ENCODE measurements at places on chromosomes 2 and 18.

- DNase-seq, result no peak
These were observed 37.3 kb downstream of the RNU4ATAC start for GRCh38 chr2:121567957-121568409.

DNA sequence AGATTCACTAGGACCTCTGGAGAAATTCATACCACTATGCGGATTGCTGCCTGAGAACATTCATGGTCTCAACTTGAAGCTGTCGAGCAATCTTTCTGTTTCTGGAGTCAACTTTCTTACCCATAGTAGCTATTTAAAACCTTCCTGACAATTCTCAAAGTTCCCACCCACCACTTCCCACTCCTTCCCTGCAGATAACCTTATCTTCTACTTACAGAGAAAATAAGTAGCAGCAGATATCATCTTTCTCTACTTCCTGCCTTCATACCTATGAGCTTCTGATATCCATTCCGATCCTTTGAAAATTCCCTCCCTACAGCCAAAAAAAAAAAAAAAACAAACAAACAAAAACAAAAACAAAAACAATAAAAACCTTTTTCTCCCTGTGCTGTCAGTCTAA lies 81.2 kb upstream of the CYRIA start:
- no peak for DNase-seq

DNA sequence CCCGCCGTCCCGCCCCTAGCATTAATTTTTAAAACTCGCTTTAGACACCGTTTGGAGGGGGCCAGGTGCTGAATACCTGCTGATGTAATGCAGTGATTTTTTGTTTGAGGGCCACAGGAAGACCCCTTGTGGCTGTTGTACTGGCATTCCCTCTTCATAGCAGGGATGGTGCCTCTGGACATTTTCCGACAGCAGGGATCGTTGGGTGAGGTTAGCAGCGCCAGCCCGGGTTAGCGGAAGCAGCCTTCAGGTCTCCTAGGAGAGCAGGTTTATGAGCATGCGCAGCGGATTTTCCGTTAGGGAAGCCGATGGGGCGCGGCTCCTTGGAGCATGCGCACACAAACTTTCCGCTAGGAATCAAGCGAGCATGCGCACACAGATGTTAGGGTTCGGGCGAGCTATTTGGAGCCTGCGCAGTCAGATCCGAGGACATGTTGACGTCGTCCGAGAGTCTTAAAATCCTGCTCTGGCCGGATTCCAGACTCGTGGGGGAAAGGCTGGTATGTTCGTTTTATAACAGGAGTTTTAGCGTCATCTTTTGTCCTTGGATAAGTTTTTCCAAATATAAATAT lies 17.2 kb upstream of the C2orf74 start:
- peak; percentile 84 for DNase-seq

- DNase-seq, result no peak
These were observed 221.6 kb downstream of the VAPA start for GRCh38 chr18:10135302-10135926.

DNA sequence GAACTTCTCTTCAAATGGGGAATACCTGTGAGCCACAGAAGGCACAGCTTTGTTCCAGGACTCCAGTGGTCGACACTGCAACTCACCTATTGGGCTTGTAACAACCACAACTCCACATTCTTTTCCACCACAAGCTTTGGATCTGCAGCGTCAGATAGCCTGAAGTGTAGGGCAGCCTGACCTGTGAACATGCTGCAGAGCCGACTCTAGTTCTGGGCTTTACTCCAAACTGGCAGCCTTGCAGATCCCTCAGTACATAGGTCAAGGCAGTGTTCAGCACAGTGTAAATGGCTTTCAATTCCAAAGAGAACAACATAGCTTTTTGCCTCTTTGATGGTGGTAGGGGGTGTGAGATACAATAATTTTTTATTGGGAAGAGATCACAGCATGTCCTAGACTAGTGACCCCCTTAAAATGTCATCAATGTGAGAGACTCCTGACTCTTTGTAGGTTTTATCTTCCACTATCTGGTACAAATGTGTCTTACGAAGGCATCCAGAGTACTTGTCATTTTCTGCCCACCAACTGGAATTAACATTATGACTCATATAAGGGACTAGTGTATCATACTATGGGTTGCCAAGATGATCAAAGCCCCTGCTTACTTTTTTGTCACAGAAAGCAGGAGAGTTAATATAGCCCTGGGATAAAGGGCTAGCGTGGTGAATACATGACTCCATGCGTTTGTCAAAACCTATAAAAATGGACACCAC lies 149.8 kb downstream of the COPS8 start:
- DNase-seq, result no peak

DNA sequence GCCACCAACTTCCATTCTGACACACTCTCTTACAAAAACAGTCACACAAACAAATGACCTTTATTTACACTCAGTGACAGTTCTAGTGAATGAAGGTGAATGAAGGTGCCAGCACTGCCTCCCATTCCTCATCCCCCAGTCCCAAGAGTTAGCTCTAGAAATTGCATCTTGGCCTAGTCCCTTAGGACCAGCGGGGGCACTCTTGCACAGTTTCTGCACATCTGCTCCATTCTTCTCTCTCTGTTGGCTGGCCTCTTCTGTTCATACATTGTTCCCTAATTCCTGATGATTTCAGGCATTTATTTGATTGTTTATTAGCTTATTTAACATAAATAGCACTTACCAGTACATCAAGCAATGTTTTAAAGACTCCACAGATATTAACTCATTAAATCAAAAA lies 30.9 kb downstream of the GAREM1 start:
- DNase-seq, result no peak

DNA sequence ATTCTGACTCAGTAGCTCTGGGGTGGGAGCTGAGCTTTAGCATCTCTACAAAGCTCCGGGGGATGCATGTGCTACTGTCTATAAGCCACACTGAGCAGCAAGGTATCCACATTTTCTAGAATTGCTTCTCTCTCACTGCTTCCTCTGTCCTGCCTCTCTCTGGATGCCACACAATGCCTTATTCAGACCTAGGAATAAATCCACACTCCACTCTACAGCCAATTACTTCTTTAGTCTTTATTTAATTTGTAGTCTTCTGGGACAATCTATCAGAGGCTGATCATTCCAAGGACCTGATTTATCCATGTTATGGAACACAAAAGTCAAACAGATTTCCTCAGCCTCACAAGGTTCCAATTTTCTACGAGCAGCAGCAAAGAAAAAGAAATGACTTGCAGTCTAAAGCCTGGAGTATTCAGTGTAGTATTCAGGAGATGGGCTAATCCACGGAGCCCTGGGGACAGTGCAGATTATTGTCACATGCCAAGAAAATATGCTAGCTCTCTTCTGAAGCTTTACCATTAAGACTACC lies 4.4 kb downstream of the BCL2 start:
- no peak for DNase-seq

GRCh38 chr2:88481691-88482336 lies 29.3 kb upstream of the FOXI3 start:
- DNase-seq, result no peak

- DNase-seq, result no peak
These were observed 6.7 kb downstream of the LMAN1 start for GRCh38 chr18:59352250-59352855.

- no peak for DNase-seq
These were observed 266.8 kb downstream of the ALPK2 start for GRCh38 chr18:58362027-58362575.

GRCh38 chr2:120914839-120915521 lies 179.3 kb downstream of the GLI2 start:
- DNase-seq, result no peak

- DNase-seq, result no peak
These were observed 12.7 kb upstream of the MTERF4 start for GRCh38 chr2:241114836-241115235.

GRCh38 chr2:132038179-132038882 lies 123.4 kb downstream of the ANKRD30BL start:
- DNase-seq, result no peak

DNA sequence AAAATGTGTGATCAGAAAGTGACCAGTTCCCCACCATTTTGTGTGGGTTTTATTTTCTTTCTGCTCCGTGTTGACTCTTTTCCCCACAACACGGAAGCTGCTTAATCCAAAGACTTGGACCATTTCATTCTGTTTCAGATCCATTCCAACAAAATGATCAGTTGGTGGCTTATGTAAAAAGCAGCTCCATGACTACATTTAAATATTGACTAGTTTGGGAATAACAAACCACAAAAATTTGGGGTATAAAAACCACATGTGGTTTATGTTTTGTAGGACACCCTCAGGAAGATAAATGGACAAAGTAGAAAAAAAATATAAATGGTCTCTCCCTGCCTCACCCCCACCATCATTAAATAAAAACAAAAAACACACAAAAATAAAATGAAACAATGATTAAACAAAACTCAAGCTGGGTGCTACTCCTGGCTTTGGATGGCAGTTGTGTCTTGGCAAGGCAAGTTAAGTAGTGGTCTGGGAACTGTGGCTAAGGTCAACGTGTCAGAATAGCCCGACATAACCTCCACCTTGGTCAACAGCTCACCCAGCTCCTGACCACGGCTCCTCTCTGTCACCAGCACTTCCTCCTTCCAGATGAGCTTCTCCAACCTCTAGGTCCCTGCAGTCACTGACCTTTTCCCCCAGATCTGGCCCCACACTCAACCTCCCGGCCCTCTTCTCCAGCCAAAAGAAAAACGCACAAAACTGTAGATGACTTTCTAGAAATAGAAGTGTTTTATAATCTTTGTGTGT lies 12.8 kb upstream of the WIPF1 start:
- DNase-seq, result no peak

DNA sequence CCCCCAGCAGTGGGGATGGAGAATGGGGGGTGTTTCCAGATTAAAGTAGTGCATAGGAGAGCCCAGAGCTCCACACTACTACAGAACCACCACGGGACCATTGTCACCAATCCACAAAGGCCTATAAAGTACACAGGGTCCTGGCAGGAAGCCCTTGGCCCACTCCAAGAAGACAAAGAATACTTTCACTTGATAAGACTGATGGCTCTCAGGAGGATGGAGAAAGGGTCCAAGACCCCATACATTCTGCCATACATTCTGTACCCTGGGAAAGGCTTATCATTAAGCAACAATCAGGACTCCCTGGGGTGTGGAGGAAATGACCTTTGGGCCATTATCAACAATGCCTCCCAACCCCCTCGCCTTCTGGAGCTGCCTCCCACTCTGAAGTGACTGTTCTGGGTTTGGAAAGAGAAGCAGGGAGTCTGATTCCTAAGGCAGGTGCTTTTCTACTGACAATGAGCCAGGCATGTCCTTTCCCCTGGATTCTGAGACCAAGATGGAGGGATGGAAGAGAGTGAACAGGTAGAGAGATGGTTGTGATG lies 85.4 kb downstream of the XDH start:
- no peak for DNase-seq

GRCh38 chr2:159549234-159549633 lies 67.1 kb downstream of the BAZ2B start:
- no peak for DNase-seq

DNA sequence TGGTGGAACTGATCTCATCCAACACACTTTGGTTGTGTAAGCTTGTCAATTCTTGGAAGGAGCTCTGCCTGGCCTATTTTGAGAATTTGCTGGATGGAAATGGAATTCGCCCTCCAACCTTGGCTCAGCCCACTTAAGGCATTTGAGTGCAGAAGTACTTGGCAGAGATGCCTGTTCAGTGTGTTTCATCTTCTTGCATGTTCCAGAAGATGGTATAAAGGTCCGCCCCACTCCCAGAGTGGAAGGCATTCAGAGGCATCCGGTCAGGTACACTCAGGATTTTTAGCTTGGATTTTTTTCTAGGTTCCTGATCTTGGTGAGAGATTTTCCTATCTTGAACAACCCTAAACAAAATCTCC lies 61.3 kb upstream of the TXNDC2 start:
- no peak for DNase-seq

DNA sequence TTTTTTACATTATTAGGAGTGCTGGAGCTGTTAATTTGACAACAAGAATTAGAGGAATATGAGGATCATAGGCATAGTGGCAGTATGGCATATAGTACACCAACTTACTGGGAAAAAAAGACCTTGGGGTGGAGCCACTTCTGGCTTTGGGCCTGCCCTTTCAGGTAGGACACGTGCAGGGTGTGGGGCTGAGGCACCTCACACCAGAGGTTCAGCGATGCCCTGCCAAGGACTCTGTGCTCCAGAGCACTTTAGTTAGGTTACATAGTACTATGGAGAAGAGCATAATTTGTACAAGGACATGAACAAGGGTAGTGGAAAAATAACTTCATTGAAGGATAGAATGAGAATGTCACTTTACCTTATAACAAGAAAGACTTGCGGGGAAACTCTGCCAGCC lies 77.1 kb upstream of the CD302 start:
- no peak for DNase-seq

DNA sequence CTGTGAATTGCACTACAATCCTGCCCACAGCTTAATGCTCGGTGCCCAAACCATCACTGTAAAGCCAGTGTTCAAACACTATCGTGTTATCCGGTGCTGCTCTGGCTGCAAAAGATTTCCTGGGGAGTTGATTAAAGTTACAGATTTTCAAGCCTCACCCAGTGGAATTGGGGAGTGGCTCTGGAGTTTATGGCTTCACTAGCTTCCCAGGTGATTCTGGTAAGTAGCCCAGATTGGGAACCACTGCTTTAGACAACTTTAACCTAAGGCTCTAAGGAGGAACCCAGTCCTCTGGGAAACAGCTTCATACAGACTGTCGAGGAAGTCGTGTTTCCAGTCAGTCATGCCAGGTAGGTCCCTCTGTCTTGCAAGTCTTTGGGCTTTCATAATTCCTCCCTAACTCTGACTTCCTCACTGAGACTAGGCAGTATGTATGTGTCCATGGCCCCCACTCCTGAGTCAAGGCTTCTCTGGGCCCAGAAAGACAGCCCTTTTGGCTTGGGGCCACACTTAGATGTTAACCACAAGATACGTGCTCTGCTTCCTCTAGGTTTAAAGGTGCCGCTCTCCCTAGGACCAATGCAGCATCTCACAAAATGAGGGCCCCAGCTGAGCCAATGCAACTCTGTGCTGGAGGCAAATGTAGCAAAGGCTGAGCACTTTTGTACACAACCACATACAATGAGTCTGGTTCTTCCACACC lies 299.7 kb downstream of the PRKCE start:
- DNase-seq, result no peak

DNA sequence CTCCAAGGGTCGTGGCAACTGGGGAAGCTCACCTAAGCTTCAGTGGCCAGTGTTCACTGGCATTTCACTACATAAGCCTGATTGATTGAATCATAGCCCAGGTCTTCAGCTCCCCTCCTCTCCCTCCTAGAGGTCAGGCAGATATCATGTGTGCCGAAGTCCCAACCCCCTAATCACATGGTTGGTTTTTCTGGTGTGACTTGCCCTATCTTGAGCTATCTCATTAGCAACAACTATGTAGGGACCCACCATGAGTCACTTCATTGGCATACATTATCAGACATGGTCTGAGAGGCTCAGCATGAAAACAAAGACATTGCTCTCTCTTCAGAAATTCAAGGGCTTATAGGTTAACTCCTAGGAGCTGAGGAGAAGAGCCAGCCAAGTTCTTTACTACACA lies 76.8 kb downstream of the LYPD1 start:
- DNase-seq, result no peak
